ENCODE measurements at places on chromosomes 4 and X.

- DNase-seq: no peak
Observed at GRCh38 chr4:94828882-94829281, 71.1 kb downstream of the BMPR1B start.

GRCh38 chr4:14857981-14858380, 144.3 kb upstream of the CPEB2 start:
- no peak for DNase-seq

- DNase-seq: no peak
Observed at GRCh38 chr4:62457356-62457755, 1257.2 kb downstream of the ADGRL3 start.

DNA sequence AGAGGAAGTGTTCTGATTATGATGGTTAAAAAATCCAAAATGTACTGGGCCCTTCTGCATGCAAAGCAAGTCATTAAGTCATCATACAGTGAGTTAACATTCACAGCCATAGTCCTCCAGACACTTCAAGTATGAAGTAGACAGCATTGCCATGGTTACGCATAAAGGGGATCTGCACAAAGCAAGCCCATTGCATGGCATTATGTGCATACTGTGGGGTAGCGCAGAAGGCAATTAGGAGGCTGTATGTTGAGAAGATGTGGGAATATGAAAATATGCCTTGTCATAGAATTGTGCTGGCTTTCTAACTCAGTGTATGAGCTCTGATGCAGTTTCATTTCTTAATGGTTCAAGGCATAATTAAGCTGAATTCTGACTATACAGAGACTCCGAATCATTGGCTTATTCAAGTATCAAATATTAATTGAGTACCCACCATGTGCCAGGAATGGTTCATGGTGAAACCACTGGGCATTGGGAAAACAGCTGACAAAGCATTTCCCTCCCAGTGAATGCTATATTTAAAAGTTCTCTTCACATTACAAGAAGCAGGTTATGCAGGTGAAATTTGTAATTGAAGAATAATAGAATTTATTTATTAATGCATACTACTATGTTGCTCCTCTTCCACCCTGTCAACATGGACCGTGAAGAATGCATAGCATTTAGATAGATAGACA, 588.9 kb downstream of the ZNF674 start:
- DNase-seq: no peak

- no peak for DNase-seq
Observed at GRCh38 chrX:151510203-151510602, 53.3 kb upstream of the PASD1 start.

DNA sequence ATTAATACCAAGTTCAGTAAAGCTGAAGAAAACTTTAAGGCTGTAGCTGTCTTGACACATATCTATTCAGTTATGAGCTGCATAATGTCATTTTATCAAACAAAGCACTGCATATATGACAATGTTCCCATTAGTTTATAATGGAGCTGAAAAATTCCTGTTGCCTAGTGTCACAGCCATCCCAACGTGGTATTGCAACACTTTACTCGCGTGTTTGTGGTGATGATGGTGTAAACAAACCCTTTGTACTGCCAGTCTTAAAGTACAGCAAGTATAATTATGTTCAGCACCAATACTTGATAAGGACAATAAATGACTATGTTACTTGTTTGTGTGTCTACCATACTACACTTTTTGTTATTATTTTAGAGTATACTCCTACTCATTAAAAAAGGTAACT, 1415.6 kb upstream of the PCDH7 start:
- DNase-seq: no peak

- DNase-seq: no peak
Observed at GRCh38 chr4:7341491-7342222, 93.1 kb downstream of the PSAPL1 start.
